ENCODE measurements at places on chromosomes 5 and 9.

DNA sequence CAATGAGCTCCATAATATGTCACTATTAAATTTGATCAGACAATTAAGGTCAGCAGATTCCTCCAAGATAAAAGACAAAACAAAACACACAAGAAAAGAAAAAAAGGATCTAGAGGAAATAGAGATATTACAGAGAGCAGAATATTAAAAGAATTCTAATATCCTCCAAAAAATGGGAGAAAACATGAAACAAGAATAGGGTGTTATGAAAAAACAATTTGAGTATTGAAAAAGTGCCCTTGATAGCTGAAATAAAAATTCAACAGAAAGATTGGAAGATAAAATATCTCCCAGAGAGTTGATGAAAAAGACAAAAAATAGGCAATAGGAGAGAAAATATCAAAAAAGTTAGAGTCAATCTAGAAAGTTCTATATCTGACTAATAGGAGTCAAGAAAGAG, 44.8 kb upstream of the LHFPL2 start:
- no peak for DNase-seq

- no peak for DNase-seq
Measured at GRCh38 chr9:83024506-83025125, 38.3 kb downstream of the RASEF start.

GRCh38 chr9:3246241-3246640, 279.6 kb downstream of the RFX3 start:
- no peak for DNase-seq

GRCh38 chr9:23811633-23812032, 14.4 kb downstream of the ELAVL2 start:
- DNase-seq = no peak

- no peak for DNase-seq
Measured at GRCh38 chr5:147611483-147611882, 101.6 kb upstream of the DPYSL3 start.

- DNase-seq = no peak
Measured at GRCh38 chr9:132910376-132910775, 31.7 kb downstream of the SPACA9 start.

GRCh38 chr9:113350937-113351336, 1.6 kb downstream of the BSPRY start:
- no peak for DNase-seq

GRCh38 chr9:115551396-115551795, 433.4 kb upstream of the TNC start:
- DNase-seq = no peak

DNA sequence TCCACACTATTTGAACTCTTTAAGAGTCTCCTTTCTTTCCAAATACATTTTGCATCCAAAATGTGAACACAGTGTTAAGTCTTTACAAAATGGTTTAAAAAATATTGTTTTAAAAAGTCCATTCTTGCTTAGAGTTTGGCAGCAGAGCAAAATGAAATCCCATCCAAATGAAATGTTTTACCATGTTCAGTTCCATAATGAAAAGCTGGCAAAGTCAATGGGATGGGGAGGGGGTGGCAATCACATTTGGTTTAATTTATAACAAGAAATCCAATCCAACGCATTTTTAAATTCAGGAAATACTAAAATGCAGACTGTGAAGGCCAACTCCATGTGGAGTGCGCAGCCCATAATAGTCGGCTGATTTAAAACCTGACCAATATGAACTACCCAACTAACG, 39.4 kb downstream of the MRPL36 start:
- no peak for DNase-seq

GRCh38 chr9:125517577-125517976, 189.4 kb downstream of the MAPKAP1 start:
- no peak for DNase-seq

DNA sequence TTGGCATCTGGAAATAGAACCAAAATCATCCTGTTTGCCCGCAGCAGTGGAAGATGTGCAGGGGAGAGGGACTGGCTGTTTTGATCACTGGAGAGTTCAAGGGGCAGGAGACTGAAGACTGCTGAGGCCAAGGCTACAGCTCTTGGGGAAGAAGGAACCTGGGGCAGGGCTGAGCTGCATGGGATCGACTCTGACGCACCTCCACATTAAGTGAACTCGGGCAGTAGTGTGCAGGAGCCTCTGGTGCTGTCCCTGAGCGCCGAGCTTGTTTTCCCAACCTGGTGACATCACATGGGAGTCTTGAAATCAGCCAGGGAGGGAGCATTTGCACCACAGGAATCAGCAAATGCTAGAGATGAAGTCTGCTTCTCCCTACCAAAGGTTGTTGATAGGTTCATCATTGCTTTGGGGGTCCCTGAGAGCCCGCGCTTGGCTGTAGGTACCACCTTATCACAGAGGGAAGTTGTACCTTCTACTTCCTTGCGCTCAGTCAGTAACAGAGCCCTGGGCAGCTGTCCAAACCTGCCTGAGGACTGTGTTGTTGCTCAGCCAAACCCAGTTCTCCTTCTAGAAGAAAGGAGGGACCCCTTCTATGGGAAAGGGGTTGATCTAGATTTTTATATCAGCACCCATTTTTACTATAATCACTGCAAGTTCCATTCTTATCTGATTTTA, 52.3 kb upstream of the CTSL start:
- DNase-seq = no peak

DNA sequence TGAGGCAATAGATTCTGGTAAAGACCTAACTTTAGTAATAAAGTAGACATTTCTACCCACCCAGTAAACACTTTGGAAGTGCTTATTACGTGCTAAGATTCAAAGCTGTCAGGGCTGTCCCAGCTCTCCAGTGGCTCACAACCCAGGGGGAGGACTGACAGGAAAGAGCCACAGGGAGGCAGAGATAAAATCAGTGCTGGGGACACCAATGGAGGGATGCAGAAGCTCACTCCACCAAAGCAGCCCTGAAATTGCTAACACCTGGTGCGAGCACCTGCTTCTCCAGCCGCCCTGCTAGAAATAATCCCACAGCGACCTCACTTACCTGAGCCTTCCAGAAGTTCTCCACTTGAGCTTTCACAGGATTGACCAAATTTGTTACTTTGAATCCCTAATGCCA, 501.0 kb downstream of the BNC2 start:
- DNase-seq = no peak

DNA sequence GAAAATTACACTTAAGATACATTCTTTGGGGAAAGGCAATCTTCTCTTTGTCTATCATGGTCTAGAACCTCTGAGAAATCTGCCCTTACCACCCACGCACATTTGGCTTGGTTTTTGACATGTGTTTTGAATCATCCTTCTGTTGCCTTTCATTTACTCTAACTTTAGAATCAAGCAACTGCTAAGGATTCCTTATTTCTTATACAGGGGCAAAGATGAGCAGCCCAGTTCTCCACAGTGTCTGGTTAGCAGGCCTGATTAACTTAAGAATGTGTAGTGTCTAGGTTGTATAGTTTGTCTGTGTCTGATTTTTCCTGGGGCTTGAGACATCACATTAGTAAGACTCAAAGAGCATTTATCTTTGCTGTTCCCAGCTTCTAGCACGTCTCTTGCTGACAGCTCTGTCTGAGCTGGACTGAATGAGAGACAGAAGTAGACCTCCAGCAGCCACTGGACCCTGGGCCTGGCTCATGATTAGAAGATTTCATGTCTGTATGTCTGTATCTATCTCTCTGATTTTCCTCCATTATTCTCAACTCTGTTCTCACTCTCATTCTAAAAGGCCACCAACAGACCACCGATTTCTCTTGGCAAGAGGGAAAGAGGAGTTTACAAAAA, 31.8 kb upstream of the PCA3 start:
- DNase-seq = peak; percentile 50

DNA sequence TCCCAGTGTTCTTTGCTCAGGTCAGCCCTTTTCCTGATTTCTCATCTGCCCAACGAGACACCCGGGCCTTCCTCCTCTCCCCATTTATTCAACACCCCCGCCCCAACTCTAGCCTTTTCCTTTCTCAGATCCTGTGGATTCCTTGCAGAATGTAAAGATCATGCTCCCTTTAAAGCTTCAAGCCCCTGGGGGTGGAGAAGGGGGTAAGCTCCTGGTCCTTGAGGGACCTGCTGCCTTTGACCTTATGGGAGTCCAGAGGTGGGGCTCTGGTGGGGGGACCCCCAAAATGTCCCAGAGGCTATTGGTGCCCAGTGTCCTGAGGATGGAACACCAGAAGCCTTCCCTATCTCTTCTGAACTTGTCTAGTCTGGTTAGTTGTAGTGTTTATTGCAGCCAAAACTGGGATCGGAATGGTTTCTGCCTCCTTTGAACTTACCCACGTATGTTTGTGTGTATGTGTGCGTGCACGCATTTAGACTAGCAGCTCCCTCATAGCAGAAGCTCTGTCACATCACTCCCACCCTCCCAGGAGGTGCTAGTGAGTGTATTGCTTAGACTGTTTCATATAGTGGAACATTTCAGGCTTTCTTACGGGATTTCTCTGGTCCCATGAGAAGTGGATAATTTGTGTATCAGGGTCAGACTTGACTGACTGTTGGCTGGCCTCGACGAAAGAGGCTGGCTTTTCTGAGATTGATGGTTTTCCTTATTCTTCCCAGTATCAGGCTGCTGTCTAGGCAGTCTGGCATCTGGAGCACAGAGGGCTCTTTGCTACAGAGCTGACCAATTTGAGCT, 1.1 kb downstream of the GALNT10 start:
- no peak for DNase-seq

GRCh38 chr5:59209758-59210359, 627.0 kb downstream of the RAB3C start:
- DNase-seq = no peak

GRCh38 chr9:107929443-107929842, 439.9 kb upstream of the KLF4 start:
- no peak for DNase-seq

DNA sequence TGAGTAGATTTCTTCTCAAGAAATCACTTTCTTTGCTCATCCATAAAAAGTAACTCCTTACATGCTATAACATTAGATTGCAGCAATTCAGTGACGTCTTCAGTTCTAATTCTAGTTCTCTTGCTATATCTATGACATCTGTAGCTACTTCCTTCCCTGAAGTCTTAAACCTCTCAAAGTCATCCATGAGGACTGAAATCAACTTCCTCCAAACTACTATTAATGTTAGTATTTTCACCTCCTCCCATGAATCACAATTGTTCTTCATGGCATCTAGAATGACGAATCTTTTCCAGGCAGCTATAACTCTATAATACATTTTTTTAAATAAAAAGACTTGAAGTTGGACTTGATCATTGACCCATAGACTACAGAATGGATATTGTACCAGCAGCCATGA, 46.2 kb upstream of the PRRC1 start:
- no peak for DNase-seq
